Stimulated activated CD4-positive, alpha-beta T cell treated with anti-CD3 and anti-CD28 coated beads, TNF-alpha, amount 100 ng/mL, for 48 hours (primary cell): ENCODE measurements at places on chromosomes 12 and 14.

DNA sequence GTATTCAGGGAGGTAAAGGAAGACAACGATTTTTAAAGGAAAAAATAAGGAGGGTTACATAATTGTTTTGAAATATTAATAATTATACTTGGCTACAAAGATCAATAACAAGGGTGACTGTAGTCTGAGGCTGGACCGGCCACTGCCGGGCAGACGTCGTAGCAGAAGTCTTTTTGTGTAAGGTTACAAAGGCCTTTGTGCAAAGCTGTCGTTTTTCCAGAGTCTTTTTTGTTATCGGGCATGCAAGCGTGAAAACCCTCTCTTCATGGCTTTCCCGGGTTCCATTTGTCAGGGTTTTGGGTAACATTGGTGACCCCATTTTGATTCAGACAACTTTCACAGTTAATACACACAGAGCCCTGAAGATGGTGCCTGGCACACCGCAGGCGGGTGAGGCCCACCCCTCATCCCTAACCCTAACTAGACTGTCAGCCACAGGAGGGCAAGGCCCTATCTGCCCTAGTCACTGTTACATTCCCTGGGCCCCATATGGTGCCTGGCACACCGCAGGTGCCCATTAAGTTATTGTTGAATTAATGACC, 31.3 kb downstream of the RILPL1 start:
- no peak for DNase-seq

- no peak for DNase-seq
These were observed 112.8 kb downstream of the CHST11 start for GRCh38 chr12:104569346-104570173.

DNA sequence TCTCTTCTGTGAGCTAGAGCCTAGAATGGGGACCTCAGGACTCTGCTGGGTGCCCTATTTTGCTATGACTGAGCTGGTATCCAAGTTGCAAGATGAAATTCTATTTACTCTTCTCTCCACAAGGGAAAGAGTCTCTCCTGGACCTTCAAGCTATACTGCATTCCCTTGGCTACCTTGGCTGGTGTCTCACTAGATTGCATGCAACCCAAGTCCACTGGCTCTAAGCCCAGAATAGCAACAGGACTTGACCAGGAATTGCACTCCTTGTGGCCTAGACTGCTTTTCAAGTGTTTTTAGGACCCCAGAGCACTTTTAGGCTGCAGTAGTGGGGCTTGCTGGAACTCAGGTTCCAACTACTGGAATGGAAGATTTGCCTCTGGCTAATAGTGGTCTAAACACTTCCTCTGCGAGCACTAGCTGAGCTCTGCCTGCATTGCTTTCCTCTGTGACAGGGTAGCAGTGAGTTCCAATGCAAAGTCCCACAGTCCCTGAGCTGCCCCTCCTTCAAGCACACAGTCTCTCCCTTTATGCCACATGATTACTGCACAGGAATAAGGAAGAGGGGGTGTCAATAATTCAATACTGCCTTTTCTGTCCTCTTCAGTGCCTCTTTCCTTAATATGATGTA, 1009.1 kb upstream of the FLRT2 start:
- DNase-seq = no peak

DNA sequence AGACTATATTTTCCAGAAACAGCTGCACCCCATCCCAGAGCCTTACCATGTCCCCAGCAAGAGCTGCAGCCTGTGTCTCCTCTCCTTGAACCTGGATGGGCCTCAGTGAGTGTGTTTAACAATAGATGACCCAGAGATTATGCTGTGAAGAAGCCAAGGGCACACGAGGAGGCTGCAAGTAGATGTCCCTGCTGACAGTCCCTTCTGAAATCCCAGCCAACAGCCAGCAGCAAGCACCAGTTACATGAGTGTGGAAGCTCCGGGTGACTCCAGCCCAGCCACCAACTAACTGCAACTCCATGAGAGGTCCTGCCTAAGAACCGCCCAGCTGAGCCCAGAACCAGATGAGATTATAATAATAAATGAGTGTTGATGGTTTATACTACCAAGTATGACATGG, 191.7 kb downstream of the BCL11B start:
- no peak for DNase-seq

DNA sequence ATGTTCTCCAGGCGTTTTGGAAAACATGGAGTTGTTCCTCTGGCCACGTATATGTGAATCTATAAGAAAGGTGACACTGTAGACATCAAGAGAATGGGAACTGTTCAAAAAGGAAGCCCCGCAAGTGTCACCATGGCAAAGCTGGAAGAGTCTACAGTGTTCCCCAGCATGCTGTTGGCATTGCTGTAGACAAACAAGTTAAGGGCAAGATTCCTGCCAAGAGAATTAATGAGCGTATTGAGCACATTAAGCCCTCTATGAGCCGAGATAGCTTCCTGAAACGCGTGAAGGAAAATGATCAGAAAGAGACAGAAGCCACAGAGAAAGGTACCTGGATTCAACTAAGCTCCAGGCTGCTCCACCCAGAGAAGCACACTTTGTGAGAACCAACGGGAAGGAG, 92.5 kb upstream of the EIF5 start:
- DNase-seq = no peak

DNA sequence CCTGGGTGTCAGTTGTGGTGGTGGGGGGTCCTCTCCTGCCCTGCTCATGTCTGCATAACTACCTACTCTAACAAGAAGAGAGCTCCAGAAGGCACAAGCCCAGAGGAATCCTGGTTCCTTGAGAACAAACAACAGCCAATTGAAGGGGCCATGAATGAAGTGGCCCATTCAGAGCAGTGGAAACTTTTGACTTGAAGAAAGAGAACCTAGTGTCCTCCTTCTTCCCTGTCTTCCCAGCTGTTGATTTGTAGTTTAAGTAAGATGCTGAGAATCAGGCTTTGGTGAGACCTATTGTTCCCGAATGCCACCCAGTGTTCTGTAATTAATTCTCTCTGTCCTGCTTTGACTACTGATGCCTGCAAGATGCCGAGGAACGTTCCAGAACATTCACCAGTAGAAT, 79.2 kb downstream of the C14orf132 start:
- no peak for DNase-seq

DNA sequence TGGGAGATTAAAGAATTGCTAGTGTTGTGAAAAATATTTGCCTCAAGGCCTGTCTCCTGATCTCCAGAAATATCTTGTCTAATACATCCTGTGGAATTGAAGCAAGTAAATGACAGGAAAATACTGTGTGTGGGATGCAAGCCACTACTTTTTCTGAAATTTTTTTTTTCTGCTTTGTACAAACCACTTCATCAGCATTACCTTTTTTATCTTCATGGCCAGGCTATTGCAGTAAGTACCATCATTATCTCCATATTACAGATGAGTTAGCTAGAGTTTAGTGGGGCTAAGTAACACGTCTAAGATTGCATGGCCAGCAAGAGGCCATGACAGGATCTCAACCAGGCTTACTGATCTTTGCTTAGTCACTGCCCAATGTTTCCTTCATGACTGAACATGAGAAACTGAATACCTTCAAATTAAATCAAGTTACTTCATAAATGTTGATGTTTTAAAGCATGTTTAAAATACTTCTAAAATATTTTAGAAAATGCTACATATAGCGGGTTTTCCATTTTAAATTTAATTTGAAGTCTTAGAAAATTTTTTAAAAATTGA, 273.7 kb downstream of the SLC6A15 start:
- DNase-seq = no peak
